ENCODE measurements at places on chromosomes 7 and 10. TPM values are rescaled to one million over a fixed set of nuclear protein-coding genes. Genes with fewer than 3 reads are reported as not detected.

RSPH10B gene
- total RNA-seq = 0.09 TPM

BAG3 gene
- total RNA-seq = 5.0 TPM

ACSL5 gene
- 1.7 TPM for total RNA-seq

ST8SIA6 gene
- total RNA-seq = not detected

NRP1 gene
- total RNA-seq = 125 TPM

UCMA gene
- not detected for total RNA-seq

TUBAL3 gene
- not detected for total RNA-seq

AKR1D1 gene
- not detected for total RNA-seq

NKX6-2 gene
- total RNA-seq = not detected

KCNMA1 gene
- 30.9 TPM for total RNA-seq

SPAM1 gene
- total RNA-seq = not detected

MINDY4 gene
- 5.0 TPM for total RNA-seq

NOD1 gene
- total RNA-seq = 6.7 TPM

KAT6B gene
- 18.6 TPM for total RNA-seq

All from smooth muscle cell of bladder (primary cell).